AG09319 (cell line): ENCODE measurements at places on chromosomes 16 and 17.

GRCh38 chr17:7436556-7437368 lies 1.5 kb downstream of the TMEM102 start:
- DNase-seq: peak; percentile 47

GRCh38 chr16:89201439-89202377 lies 1.4 kb upstream of the SLC22A31 start:
- DNase-seq: no peak

GRCh38 chr17:48014595-48015111 lies 22.9 kb downstream of the COPZ2 start:
- no peak for DNase-seq

GRCh38 chr17:15298176-15298575 lies 33.0 kb upstream of the PMP22 start:
- no peak for DNase-seq

DNA sequence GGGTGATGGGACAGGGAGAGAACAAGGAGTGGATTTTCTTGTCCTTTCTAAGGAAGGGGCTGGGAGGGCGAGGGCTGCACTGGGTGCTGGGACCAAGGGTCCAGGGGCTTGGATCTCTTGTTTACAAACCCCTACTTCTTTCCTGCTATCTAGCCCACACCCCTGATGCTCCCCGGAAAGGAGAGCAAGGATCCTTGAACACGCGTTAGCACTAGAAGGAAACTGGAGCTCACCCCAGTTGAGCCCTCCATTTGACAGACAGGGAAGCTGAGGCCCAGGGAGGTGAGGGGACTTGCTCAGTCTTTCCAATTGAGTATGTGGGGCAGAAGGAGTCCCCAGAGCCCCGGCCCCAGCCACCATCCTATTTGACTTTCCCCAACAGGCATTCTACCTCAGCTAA lies 4.6 kb upstream of the ITGAE start:
- DNase-seq: no peak

DNA sequence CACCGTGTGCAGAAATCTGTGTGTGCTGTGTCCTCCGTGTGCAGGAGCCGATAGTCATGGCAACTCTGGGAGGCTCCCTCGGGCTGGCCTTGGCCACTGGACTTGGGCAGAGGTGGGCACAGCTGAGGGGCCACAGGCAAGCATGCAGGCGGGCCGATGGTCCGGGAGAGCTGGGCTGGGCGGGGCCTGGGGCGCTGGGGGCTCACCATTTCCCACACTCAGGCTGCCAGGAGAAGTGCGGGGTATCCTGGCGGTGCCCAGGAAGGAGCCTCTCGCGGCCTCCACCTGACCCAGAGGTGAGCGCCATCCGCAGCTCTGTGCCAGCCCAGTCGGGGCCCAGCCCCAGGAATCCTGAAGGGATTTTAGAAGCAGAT lies 28.4 kb downstream of the BAHCC1 start:
- DNase-seq: no peak
